Stimulated activated CD8-positive, alpha-beta memory T cell treated with anti-CD3 and anti-CD28 coated beads, Interleukin-7, amount 100 ng/mL, for 48 hours (primary cell): ENCODE measurements at places on chromosomes 12 and 14.

GRCh38 chr12:117100851-117101673, 1.8 kb upstream of the TESC start:
- DNase-seq: no peak

GRCh38 chr14:23351681-23352505, 794 bp downstream of the SLC22A17 start:
- DNase-seq: no peak

DNA sequence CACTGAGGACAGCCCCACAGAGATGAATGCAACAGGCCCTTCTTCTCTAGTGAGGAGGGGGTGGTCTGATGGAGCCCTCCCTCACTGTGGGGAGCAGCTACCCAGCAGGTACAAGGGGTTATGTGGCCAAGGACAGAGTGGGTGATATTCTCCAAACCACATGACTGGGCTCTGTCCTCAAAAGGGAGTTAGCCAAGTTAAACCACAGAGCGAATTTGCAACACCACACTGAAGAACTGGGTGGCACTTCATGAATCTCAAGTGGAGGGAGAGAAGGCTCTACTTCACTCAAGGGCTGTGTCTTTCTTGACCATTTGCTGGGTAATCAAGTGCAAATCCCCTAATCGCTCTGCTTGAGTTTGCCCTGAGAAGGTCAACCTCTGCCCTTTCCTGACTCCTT, 12.5 kb downstream of the GPR68 start:
- DNase-seq: no peak

DNA sequence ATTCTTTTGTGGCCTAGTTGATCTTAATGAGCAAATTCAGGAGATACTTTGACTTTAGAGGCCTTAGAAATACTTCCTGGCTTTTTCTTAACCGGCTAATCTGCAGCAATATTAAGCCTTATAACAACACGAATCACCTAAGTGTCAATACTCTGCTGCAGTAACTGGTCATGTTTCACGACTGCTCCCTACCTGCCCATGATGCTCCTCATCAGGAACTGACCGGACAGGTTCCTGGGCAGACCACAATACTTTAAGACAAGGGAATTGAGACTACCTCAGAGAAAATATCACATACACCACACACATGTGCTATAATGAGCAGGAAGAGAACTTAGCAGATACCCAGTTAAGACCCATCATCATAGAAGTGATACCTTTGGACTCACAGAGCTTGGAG, 211.9 kb upstream of the BMP4 start:
- no peak for DNase-seq
